Activated CD4-positive, alpha-beta T cell treated with anti-CD3 and anti-CD28 coated beads for 24 hours (primary cell): ENCODE measurements at places on chromosomes 7 and 10.
A peak's percentile ranks its signal among the peaks of the same experiment; 100 is the strongest.

GRCh38 chr10:96613576-96613975, 26.8 kb upstream of the TM9SF3 start:
- no peak for DNase-seq

DNA sequence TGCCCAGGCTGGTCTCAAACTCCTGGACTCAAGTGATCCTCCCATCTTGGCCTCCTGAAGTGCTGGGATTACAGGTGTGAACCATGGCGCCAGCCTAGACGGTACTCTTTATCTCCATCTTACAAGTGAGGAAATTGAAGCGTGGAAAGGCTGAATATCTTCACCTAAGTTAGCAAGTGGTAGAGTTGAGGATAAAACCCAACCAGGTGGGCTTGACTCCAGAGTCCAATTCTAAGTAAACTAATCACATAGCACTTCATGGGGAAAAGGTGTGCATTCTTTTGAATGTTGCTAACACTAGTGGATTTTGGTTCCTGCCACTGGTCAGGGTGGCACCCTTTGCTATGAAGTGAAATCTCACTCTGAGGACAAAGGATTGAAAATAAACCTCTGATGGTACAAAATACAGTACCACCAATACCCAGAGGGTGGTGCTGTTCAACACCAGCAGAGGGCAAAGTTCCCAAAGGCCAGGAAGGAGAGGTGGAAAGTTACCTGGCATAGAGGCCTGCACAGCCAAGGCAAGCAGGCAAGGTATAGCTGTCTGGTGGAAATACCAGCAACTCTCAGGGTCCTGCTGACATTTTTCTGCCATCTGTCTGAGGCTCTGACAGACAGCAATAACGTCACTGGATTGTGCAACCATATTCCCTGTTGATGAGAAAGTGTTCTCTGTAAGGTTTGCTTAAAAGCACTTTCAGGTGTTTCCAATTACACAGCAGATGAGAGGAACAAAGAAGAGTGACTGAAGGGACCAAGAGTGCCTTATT, 17.6 kb downstream of the ZDHHC16 start:
- DNase-seq, result no peak

GRCh38 chr10:1123198-1123597, 67.0 kb downstream of the WDR37 start:
- no peak for DNase-seq

- DNase-seq, result no peak
These were observed 20.4 kb upstream of the PIK3AP1 start for GRCh38 chr10:96740579-96741281.

DNA sequence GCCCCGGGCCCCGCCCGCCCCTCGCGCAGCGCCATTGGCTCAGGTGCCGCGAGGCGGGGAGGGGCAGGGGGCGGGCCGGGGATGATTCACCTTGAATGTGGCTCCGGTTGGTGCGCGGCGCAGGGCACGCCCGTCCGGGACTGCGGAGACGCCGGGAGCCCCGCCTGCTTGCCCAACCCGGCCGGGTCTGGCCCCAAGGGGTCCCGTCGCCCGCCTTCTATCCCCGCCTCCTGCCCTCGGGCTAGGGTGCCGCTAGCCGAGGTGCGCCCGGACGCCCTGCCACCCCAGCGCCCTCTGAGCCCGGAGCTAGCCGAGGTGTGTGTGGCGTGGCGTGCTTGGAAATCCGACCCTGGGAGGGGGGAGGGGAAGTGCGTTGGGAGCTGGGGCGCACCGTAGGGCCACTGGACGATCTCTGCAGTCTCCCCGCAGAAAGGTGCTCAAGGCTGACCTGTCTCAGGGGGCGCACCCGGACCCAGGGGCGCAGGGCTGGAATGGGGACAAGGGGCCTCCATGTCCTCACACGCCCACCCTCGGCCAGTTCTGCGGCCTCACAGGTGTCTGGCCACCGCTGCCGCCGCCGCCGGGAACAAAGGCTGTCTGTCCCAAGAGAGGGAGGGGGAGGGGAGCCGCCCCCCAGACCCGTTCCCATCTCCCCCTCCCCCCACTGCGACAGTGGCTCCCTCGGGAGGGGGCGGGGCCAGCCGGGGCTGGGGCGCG, 168.9 kb downstream of the NRF1 start:
- peak; percentile 79 for DNase-seq

DNA sequence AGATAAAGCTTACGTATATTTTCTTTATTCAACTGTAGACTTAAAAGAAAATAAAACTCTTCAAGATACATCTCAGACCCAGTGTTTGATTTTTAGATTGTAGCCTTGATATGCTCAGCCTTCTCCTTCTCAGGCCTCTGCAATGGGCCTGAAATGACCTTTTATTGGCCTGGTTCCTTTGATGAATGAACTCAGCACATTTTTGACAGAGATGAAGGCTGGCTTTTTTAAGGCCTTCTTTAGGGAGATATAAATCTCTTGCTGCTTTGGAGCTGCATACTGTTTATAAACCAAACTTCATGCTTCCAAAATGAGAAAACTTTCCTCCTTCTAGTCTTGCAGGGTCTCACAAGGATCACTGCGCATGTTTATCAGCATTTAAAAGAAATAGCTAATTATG, 1049.8 kb downstream of the LRMDA start:
- no peak for DNase-seq

DNA sequence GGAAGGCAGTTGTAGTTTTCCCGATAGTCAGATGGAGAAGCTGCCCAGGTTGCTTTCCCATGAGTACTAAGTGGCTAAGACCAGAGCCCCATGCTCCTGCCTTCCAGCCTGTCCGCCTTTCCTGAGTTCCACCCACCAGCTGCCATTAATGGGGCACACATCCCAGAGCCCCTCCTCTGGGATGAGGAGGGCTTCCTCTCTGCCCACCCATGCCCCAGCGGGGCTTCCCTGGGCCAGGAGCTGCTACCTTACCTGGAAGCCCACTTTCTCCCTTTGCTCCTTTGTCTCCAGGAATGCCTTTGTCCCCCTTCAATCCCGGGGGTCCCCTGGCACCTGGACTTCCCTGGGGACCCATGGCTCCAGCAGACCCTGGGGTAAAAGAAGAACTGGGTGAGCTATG, 7.8 kb downstream of the SFTPD start:
- DNase-seq, result no peak

GRCh38 chr7:149462101-149462520, 1.2 kb upstream of the ZNF777 start:
- DNase-seq, result no peak

DNA sequence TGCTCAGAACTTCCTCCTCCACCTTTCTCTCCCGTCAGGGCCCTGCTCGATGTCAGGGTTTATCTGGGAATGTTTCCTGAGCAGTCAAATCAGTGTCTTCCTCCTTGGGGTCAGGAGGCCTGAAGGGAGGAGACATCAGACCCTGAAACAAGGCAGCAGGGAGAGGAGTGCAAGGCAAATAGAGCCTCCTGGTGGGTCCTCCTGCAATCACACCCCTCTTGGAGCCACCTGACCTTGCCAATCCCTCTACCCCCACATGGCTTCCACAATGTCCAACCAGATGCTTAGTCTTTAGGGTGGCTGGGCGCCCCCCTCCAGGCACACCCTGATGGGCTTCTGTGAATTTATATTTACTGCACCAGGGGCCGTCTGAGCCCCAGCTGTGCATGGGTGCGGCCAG, 12.2 kb downstream of the GPR26 start:
- no peak for DNase-seq

DNA sequence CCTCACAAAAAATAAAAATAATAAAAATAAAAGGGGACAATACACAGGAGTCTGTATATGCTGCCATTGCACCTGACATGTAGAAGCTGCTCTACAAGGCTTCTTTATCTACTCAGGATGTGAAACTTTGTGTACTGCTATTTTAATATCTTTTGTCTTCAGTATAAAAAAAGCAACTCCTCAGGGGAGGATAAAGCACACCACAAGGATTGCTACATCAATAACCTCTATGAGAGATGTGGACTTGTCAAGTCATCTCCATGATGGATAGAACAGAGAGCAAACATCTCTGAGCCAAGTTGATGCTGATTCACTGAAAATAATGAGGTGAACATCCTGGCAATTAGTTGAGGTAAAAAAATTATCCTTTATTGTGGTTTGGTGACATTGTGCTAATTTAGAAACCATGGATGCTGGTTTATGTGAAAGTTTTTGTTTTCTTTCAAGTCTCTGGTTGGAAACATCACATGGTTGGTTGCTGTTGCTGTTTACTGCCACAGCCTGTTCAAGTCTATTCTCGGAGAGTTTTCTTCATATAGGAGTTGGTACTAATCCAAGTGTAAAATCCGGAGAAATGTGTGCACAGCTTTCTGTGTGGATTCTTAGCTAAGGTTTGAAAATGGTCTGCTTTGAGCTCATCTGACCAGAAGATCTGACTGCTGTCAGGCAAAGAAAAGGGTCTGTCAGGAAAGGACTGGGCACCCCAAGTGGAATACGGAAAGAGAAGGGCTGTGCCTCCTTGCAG, 1.5 kb upstream of the HECW1 start:
- no peak for DNase-seq

DNA sequence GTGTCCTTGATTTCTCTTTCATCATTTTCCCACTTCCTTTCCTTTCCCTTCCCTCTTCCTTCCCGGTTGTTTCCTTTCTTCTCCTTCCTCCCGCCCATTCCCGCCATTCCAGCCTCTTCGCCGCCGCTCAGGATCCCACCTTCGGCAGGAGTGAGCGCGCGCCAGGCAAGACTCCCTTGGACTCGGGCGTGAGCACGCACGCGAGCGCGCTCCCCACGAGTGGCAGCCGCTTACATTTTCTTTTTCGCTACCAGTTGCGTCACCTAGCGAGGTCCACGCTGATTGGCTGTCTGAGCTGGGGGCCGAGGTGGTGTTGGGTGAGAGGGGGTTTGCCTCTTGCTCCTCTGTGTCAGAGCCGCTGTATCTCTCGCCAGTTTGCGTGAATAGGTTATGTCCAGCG, 11.8 kb downstream of the ZAN start:
- DNase-seq, result no peak

DNA sequence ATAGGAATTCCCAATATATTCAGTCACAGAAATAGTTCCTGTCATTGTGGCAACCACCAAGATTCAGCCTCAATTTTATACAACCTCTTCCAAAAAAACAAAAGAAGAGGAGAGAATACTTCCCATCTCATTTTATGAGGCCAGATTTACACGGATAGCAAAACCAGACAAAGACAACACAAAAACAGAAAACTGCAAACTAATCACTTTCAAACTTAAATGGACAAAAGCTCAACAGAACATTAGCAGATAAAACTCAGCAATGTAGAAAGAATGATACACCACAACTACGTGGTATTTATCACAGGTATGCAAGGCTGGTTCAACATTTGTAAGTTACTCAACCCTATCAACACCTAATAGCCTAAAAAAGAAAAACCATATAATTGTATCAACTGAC, 22.0 kb downstream of the PEX1 start:
- DNase-seq, result no peak

DNA sequence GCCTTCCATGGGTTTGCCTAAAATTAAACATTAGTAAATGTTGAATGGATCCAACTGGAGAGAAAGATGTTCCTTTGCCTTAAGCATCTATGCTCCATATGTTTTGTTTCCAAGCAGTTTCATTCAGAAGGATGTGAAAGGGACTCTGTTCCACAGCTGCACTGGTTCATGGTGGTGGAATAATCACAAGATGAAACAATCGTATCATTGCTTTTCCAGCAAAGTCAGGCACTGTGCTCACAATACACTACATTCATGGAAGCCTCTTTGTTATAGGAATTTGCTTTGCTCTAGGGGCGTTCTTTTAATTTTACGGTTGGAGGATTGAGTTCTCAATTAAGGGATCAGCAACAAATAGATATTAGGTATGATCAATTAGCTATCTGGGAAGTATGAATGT, 33.8 kb downstream of the RAMP3 start:
- DNase-seq, result no peak

DNA sequence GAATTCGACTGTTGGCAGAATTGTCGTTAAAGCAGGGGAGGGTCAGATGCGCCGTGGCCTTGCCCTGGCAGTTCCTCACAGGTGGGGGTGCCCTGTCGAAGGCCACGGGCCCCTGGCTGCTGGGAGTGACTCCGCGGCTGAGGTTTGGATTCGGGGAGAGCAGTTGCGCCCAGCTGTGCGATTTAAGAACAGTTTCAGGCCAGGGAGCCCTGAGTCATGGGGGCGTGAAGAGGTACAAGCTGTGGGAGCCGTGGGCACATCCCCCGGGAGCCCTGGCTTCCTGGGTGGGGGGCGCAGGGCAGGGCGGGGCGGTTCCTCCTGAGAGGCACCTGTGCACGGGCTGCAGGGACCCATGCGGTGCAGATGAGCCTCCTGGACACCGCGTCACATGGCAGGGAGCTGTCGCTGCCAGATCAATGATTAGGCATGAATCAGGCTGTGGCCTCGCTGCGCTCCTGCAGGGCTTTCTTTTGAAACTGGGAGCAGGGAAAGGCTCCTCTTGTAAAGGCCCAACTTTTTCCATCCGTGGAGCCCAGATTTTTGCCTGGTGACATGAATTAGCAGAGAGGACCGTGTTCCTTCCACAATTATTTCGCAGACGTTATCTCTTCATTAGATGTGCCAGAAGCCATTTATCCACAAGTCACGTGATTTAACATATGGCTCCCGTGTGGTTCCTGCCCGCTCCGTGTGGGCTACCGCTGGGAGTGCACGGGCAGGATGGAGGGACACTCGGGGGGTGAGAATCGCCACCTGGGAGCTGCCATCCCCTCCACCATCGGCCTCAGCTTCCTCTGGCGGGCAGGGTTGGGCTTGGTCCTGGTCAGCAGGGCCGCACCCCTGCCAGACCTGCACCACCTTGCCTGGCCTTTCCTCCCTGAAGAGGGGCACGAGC, 918 bp downstream of the PWWP2B start:
- DNase-seq, result peak; percentile 34

DNA sequence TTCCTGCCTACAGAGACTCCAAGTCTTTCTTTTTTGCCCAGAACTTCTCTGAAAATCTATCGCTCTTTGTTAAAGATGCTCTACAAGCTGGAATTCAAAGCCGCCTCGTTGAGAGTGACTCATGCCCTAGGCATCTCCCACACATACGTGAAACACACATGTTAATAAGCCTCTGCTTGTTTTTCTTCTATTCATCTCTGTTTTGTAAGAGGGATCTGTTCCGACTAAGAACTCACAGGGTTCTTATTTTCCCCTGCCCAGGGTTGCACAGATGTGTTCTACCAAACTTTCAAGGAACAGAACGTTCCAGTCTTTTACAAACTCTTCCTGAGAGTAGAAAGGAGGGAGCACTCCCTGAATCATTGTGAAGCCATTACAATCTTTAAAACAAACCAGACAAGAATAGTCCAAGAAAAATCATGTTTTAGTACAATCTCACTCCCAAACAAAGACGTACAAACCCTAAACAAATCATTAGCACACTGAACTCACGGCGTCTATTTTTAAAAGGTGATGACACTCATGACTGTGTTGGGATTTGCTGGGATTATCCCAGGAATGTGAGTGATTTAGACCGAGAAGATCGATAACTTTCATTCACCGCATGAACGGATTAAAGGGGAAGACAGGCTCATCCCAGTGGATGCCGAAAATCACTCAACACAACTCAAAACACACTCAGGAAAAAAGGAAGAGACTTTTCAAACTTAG, 55.3 kb upstream of the INPP5A start:
- DNase-seq, result no peak

DNA sequence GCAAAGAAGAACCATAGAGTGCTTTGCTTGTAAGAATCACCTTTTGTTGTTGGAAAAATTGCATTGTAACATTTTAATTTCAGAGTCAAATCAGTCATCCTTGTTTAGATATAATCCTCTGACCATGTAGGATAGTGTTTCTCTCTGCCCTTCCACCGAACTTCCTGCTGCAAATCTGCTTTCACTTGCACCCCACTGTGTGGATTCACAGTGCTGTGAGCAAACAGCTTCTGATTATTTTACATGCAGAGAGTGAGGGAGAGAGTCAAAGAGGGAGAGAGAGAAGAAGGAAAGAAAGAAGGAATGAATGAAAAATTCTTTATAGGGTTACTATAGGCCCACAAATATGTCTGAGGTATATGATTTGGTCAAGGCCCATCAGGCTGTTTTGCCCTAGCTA, 30.0 kb upstream of the SEM1 start:
- DNase-seq, result no peak
